ENCODE measurements at places on chromosomes 13 and 19. TPM values are rescaled to one million over a fixed set of nuclear protein-coding genes. Genes with fewer than 3 reads are reported as not detected.

The PCDH8 gene
- not detected for total RNA-seq

The MUC16 gene
- total RNA-seq: not detected

The RNF113B gene
- not detected for total RNA-seq

The SYCN gene
- not detected for total RNA-seq

The ZNF581 gene
- 23.0 TPM for total RNA-seq

The CCNA1 gene
- total RNA-seq: 2.1 TPM

The EBPL gene
- 147 TPM for total RNA-seq

Data from myometrial cell (primary cell).